ENCODE measurements at places on chromosomes 5 and 9.

DNA sequence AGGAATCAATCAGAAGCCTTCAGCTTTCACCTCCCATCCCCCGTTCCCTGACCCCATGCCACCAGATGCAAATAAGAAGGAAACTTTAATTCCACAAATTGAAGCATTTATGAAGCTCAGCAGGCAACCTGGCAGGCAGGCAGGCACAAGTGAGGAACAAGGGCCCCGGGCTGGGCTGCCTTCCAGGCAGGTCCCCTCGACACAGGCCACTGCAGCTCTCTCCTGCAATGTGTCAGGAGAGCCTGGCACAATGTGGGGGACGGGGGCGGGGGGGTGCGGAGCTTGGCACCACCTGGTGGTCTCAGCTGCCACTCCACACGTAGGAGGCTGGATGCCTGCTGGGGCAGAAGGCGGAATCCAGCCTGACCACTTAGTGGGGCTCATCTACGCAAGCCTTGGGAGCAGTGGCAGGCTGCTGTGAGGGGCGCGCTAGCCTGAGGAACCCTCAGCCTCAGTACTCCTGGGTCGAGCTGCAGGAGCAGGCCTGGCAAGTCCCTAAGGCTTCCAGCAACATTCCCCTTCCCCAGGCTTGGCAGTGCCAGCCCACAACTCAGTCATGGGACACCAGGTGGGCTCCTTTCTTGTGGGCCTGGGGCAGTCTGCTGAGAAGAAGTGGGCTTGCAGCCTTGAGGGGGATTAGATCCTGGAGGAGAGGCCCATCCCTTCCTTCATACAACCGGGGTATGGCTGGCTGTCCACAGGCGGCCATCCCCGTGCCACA, 50.2 kb upstream of the KCNMB1 start:
- DNase-seq, result no peak

GRCh38 chr5:78803941-78804340, 155.4 kb upstream of the LHFPL2 start:
- DNase-seq, result no peak

DNA sequence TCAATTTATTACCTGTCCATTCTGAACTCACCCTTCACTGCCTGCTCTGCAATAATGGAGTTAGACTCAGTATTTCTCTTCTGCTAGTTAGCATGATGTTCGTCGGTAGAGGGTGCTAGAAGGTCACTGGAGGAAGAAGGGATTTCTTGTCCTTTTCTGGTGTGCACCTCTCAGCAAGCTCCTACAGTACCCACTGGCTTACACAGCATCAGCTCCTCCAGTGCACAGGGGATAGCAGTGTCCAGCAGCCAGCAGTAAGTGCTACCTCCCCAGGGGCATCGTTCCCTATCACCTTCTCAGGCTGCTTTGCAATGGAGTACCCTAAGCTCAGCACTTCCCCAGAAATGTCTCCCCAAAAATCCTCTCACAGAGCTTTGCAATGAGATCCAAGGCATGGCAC, 45.9 kb upstream of the APC start:
- DNase-seq, result peak; percentile 82

DNA sequence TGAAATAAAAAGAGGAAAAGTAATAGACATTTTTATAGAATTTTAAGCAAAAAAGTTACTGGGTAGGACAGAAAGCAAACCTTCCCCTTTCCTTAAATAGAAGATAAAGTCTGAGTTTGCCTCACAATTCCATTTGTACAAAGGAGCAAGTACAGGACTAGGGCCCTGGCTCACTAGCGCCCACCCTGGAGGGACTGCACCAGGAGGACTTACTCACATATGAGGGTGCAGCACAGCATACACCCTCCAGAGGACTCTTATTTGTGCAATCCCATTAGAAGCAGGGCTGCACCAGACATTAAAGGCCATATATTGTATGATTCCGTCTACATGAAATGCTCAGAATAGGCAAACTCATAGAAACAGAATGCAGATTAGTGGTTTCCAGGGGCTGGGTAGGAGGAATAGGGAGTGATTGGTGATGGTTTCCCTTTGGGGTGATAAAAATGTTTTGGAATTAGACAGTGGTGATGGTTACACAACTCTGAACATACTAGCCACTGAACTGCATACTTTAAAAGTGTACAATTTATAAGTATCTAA, 4.5 kb downstream of the REEP5 start:
- DNase-seq, result peak; percentile 47

DNA sequence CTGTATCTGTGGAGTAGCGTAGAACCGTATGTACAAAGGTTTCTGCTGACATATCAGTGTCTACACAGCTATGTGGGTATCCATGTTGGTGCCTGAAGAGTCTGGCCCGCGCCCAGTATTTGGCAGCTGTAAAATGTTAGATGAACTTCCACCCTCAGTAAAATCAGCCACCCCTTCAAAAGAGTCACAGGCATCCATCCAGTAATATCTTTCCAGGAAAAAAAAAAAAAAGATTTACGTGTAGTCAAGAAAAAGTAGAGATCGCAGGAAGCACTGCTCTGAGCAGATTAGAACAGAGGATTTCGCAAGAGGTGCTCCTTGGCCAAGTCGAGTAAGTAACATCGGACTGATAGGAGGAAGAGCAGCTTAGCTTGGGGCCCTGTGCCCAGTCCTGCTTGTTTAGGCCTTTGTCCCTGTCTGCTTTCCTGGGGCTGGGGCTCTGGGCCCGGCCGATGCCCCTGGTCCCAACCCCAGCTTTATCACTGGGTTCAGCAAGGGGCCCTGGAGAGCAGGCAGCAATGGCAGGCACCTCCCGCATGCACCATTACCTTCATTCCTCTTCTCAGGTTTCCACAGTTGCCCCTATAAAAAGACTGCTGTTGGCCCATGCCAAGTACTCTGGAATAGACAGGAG, 21.2 kb downstream of the DAPK1 start:
- DNase-seq, result peak; percentile 99

DNA sequence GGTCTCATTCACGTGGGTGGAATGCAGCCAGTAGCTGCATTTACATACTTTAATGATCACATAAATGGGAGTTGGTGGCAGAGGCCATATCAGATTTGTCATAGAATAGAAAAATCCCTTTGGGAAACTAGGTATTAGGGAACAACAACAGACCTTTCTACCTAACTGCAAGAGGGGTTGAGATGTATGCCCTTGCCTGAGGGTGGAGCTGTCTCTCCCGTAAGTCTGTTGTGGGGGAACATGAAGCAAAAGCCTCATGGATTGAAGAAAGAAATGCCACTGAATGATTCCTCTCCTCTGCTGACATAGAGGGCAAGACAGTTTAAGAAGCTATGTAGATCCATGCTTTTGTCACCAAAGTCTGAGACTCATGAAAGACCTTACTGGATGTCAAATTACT, 461.3 kb downstream of the SPOCK1 start:
- no peak for DNase-seq

DNA sequence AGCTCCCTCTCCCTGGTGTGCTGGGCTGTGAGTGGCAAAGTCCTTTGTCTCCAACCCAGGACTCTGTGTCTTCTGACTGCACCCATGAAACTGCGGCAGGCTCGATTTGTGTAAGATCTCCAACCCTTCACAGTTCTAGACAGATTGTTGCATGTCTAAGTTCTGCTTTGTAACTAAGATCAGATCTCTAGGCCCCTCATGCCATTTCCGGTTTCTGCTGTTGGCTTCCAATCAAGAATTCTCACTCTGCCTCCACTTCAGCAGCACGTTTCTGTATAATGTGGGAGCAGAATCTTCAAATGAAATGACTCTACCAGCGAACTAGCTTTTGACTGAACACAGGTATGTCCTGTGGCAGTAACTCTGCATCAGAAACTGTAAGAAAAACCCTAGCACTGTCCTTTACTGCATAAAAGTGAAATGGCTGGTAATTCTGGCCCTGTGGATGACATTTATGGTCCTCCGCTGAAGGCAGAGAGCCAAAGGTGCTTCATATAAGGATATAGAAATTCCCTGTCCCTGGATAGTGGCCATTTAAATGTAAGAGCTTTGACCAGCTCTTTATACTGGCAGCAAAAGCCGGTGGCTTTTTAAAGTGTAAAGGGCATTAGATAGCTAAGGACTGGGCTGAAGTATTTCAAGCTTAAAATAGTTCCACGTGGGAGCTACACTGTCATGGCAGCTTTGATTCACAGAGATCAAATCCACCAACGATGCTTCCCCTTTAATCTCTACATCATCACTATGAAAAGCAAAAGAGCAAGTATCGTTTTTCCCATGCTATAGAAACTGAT, 319.0 kb upstream of the CDH6 start:
- no peak for DNase-seq

DNA sequence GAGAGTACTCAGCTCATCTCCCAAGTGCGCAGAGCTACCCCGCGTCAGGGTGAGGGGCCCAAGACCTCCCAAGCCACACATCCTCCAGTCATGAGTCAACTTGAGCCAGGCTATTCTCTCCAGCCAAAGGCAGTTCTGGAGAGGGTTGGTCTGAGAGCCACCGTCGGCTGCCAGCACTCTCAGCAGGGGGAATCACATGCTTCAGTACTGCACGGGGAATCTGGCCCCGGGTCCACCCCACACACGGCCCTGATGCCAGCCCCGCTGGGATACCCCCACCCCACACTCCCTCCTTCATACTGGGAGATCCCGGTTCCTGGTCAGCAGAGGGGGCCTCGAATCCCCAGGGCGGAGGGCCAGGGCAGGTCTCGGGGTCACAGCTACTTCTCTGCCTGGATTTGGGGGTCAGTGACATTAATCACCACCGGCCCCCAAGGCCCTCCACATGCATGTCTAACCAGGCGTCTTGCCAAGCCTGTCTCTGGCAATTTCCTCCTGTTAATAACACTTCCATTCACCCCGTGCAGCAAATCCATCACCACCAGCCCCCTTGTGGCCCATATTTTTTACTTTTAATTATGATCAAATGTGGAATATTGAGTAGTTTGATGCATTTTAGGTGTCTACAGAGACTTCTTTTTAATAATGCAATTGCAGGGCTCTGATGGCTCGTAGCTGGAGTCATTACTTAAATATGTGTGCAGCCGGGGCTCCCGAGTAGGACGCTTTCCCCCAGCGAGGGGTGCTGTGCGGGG, 102.9 kb upstream of the PPP1R26 start:
- no peak for DNase-seq

DNA sequence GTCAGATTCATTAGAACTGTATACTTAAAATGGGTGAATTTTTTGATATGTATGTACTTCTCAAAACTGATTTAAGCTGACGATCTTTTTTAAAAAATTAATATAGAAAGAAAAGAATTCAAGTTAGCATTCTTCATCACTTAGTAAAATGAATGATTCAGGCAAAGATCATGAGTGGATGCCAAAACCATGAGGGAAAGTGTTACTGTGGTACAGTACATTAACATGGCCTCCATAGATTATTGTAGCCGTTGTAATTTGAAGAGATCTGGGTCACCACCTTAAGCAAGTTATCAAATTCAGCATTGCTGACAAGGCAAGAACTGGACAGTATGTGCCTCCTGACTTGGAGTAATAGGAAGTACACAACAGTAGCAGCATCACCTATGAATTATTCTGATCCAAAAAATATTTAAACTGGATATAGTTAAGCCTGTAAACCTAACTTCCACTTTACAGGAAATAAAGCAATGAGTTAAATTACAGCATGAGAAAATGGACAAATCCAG, 29.7 kb downstream of the C9orf85 start:
- DNase-seq, result no peak

DNA sequence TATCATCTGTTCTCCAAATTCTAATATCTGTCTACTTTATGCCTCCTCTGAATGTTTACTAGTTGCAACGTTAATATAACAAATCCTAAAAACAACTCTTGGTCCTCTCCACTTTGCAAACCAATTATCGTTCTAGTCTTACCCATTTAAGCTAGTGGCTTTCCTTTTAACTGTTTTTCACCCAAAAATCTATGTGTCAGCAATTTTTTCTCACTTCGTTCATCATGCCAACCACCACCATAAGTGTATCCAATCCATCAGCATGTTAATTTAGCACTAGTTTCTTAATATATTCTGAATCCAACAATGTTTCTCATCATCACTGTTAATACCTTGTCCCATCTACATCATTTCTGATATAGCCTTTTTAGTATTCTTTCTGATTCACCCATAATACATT, 90.0 kb upstream of the RORB start:
- no peak for DNase-seq

- no peak for DNase-seq
Measured at GRCh38 chr5:95727764-95728191, 3.4 kb upstream of the RHOBTB3 start.

DNA sequence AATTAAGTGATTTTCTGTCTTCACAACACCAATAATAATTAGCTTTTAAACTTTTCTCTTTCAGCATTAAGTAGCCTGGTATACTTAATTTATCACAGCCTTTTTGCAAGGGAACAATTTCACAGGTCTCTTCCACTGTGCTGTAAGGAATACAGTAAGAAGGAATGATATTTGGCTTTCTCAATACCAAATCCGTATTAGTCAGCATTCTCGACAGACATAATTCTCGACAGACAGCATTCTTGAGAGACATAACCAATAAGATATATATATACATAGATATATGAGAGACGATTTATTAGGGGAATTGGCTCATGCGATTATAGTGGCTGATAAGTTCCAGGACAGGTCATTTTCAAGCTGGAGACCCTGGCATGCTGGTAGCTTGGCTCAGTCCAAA, 18.0 kb downstream of the PRKAA1 start:
- DNase-seq, result no peak

GRCh38 chr5:36948650-36949049, 72.1 kb downstream of the NIPBL start:
- DNase-seq, result no peak

DNA sequence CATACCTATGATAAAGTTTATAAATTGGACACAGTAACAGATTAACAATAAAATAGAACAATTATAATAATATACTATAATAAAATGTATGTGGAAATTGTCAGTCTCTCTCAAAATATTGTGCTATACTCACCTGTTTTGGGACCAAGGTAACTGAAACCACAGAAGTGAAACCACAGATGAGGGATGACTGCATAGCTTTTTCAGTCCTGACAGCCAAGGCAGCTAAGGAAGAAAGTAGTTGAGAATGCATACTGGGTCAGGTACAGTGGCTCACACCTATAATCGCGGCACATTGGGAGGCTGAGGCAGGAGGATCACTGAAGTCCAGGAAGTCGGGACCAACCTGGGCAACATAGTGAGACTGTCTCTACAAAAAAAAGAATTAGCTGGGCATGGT, 8.9 kb downstream of the SRP19 start:
- no peak for DNase-seq

- DNase-seq, result peak; percentile 93
Measured at GRCh38 chr9:32942755-32943460, 58.5 kb downstream of the APTX start.

- no peak for DNase-seq
Measured at GRCh38 chr5:123868881-123869280, 356.9 kb downstream of the CSNK1G3 start.

DNA sequence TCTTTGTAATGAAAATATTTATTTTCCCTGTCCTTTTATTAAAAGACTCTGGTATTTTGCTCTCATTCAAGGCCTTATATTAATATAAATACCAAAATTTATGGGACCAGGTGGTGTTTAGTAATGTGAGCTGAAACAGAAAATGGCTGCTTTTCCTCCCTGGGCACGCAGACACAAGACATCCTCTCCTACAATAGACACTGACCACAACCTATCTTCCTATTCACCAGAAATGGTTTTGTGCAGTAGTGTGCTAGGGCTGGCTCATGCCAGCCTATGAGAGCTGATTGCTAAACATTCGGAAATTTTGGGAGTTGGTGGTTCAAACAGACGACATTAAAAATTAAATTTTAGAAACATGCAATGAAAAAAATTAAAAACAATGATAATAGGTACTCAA, 338.2 kb downstream of the BNC2 start:
- DNase-seq, result no peak
